ENCODE measurements at places on chromosomes 16 and 17. TPM values are rescaled to one million over a fixed set of nuclear protein-coding genes. Genes with fewer than 3 reads are reported as not detected.

Gene LPO
- not detected for total RNA-seq

Gene ZSCAN10
- total RNA-seq, result not detected

Gene NLE1
- total RNA-seq, result 31.1 TPM

Gene OSBPL7
- total RNA-seq, result 4.0 TPM

Gene C17orf113
- total RNA-seq, result under 0.01 TPM

Gene NRN1L
- not detected for total RNA-seq

Gene CPNE2
- total RNA-seq, result 15.6 TPM

Gene CACNG3
- not detected for total RNA-seq

Gene PRDM7
- total RNA-seq, result not detected

Gene NOD2
- total RNA-seq, result under 0.01 TPM

Gene WNT3
- 0.37 TPM for total RNA-seq

Gene CACNA1H
- total RNA-seq, result under 0.01 TPM

Gene RNF213
- total RNA-seq, result 103 TPM

Gene RND2
- total RNA-seq, result 0.39 TPM

Gene KRTAP4-4
- total RNA-seq, result not detected

Gene KLHL10
- under 0.01 TPM for total RNA-seq

Gene CCL8
- not detected for total RNA-seq

Gene CD79B
- not detected for total RNA-seq

Gene CBX4
- 6.6 TPM for total RNA-seq
